ENCODE measurements at places on chromosomes 7 and 10.

DNA sequence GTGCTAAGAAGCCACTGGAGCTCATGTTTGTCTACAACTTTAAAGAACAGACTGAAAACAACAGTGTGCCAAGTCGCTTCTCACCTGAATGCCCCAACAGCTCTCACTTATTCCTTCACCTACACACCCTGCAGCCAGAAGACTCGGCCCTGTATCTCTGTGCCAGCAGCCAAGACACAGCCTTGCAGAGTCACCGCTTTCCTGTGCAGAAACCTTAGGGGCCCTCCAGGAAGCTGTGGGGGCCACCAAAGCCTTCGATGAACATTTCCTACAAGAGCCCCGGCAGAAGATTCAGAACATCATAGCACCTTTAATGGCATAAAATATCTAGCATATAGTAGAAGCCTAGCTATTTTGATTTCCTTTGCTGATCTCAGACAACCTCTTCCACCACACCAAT lies 88.0 kb upstream of the PRSS58 start:
- DNase-seq = no peak

DNA sequence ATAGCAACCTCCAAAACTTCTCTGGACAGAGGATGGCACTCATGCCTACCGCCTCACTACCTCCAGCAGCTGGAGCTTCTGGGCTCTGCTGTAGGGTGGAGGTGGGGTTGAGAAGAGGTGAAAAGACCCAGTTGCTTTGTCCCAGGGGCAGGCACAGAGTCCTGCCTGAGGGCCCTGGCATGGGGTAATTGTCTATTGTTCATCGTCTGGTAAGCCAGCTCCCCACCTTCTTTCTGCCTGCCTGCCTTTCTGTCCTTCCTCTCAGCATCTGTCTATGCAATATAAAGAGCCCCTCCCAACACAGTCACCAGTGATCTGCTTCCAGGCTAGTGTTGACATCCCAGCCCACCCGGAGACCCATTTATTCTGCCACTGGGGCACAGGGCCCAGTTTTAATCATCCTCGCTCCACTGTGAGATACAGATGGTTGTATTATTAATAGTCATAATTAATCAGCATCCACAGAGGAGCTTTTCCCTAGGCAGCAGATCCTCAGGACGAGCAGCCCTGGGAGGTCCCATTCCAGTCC lies 39.0 kb downstream of the ZMIZ1 start:
- no peak for DNase-seq

DNA sequence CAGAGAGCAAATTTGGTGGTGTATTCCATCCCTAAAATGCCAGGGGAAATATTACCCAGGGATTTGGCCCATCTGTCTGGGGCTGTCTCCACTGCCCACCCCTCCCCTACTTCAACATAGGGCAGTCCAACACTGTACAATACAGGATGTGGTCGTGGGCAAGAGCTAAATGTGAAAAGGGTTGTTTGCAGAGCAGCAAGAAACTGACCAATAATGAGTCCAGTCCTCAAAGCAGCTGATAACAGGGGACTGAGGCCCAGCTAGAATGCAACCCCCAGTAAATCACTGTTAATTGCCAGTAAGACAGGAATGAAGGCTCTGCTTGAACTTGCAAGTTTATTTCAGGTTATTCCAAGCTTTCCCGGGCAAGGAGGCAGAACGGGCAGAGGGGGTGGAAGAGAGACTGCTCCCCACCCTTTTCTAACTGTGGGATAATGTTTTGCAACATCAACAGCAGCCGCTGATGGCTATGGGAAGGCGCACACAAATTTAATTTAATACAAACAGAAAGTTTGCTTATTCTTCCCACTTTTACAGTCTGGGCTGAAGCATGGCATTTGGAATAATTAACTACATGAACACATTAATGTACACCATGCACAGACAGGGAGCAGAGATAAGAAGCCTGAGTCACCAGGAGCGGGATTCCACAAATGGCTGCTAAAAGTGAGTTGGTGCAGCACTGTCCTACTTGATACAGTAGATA lies 36.8 kb downstream of the AFAP1L2 start:
- DNase-seq = no peak

DNA sequence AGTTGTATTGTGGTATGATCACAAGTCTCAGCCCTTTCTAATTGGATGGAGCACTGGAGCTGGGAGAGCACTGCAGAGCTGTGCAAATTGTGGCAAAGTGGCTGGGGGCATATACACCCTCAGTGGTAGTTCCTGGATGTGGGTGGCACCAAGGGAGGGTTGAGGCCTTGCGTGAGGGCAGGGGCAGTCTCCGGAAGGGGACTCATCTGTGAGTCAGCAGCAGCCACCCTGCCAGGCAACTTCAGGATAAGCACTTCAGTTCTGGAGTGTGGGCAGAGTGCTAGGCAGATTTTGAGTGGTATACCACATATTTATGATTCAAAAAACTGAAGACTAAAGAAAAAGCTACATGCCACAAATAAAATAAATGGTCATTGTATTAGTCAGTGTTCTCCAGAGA lies 210.5 kb downstream of the ETV1 start:
- DNase-seq = no peak

DNA sequence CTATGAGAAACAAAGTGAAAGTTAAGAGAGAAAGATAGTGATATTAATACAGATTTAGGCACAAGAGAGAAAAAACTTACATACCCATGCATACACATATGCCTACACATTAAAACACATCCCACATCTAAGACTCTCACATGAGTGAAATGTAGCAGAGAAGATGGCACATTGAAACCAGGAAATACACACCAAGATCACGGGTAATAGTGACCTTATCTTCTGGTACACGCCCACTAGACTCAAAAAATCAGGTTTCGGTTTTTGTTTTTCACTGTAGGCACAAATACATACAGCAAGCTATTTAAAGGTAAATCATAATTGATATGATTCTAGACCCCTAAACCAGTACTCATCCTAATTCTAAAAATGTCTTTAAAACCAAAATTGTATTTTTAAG lies 225.2 kb upstream of the TAC1 start:
- DNase-seq = no peak
